ENCODE measurements at places on chromosomes 4 and X. TPM values are rescaled to one million over a fixed set of nuclear protein-coding genes. Genes with fewer than 3 reads are reported as not detected.

GRCh38 chr4:107647591-107647990 lies 72.4 kb downstream of the PAPSS1 start:
- H3K27ac ChIP-seq = no peak overlapping the region
- H3K36me3 ChIP-seq = no peaks in the 10 kb centered on the region
- DNase-seq = no peak
- no peaks in the 10 kb centered on the region for H3K4me1 ChIP-seq
- no peak overlapping the region for H3K4me3 ChIP-seq
- H3K27me3 ChIP-seq = no peaks in the 10 kb centered on the region

DNA sequence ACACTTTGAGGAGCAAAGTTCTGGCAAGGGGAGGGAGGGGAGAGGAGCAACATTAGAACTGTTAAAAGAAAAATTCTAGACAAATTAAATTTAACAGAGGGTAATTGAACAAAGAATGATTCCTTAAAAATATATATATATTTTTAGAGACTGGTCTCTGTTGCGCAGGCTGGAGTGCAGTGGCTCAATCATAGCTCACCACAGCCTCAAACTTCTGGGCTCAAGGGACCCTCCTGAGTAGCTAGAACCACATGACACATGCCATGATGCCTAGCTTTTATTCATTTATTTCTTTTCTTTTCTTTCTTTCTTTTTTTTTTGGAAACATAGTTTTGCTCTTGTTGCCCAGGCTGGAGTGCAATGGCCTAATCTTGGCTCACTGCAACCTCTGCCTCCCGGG lies 19.1 kb upstream of the SPINK2 start:
- H3K36me3 ChIP-seq = no peaks in the 10 kb centered on the region
- DNase-seq = no peak
- no peaks in the 10 kb centered on the region for H3K4me1 ChIP-seq
- H3K4me3 ChIP-seq = no peak overlapping the region
- H3K27ac ChIP-seq = no peak overlapping the region

- no peak for DNase-seq
- H3K36me3 ChIP-seq = no peaks in the 10 kb centered on the region
Measured at GRCh38 chr4:56745042-56745441, 63.9 kb upstream of the HOPX start.

DNA sequence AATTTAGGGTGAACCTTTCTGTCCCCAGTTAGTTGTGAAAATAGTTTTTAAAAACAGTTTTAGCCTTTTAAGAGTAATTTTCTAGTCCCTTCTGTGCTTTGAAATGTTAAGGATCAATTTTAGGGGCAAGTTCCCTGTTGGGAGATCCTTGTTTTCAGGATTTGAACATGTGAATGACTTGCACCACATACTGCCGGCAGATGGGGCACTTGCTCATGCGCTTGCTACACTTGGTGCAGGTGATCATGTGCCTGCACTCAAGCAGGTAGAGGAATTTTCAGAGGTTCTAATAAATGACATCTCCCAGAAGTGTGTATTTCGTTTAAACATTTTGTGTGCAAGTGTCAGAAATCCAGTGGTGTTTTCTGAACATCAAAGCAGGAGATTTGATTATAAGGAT lies 195.9 kb downstream of the CHM start:
- no peaks in the 10 kb centered on the region for H3K36me3 ChIP-seq
- H3K4me3 ChIP-seq = no peak overlapping the region
- DNase-seq = peak; percentile 8
- no peaks in the 10 kb centered on the region for H3K27me3 ChIP-seq

GRCh38 chr4:99013884-99014523 lies 18.5 kb downstream of the METAP1 start:
- H3K4me1 ChIP-seq = no peaks in the 10 kb centered on the region
- H3K36me3 ChIP-seq = no peaks in the 10 kb centered on the region
- H3K27me3 ChIP-seq = no peaks in the 10 kb centered on the region
- H3K4me3 ChIP-seq = no peak overlapping the region

DNA sequence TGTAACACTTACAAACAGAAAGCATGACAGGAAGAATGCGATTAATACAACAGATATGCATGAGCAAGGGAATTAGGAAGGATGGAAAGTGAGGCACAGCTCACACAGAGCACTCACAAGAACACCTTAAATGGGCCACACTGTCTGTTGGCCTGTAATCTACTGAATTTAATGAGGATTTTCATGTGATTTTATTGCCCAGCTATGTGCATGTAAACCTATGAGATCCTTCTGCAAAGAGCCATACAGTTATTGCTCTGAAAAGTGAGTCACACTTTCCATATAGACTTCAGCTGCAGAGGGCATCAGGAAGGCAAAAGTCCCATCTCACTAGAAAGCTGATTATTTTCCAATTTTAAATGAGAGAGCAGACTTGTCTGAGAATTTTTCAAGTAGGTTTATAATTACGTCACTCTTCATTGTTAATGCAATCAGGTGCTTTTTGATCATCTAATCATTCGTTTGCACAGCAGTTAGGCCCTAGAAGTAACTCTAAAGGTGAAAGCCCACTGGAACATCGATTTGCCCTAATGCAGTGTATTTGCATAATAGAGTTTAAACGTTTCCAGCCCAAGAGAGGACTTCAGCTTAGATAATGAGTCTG lies 832.7 kb upstream of the INTU start:
- no peak overlapping the region for H3K27ac ChIP-seq
- no peaks in the 10 kb centered on the region for H3K4me1 ChIP-seq
- no peak overlapping the region for H3K4me3 ChIP-seq
- no peaks in the 10 kb centered on the region for H3K27me3 ChIP-seq
- no peak for DNase-seq

DNA sequence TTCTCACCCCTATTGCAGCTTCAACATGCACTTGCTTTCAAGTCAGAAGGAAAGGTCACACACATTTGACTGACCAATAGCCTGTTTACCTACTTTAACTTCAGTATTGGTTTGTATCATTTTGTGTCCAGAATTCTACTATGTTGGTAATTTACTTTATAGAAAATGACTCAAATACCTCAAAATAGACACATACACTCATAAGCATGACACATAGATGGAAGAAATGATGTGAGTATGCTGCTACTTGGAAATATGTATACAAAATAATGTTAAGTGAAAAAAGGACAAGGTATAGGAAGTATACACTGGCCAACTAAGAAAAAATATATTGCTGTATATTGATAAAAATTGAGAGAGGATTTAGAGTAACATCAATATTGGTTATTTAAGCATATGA lies 98.8 kb upstream of the CASK start:
- no peak overlapping the region for H3K4me3 ChIP-seq
- no peaks in the 10 kb centered on the region for H3K27me3 ChIP-seq
- no peaks in the 10 kb centered on the region for H3K36me3 ChIP-seq
- DNase-seq = no peak
- no peaks in the 10 kb centered on the region for H3K4me1 ChIP-seq

DNA sequence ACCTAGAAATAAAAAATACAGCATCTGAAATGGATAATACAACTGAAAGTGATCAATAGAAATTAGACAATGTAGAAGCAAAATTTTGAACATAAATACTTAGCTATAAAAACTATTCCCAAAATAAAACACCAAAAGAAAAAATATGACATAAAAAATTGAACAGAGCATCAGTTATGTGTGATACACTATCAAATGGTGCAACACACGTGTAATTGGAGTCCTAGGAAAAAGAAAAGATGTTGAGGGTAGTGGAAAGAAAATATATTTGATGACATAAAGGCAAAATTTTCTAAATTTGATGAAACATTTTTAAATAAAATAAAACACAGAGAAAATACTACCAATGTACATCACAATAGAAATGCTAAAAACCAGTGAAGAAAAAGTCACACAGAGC lies 63.1 kb downstream of the NPY2R start:
- peak; percentile 18 for DNase-seq
- H3K4me1 ChIP-seq = no peaks in the 10 kb centered on the region
- no peaks in the 10 kb centered on the region for H3K36me3 ChIP-seq
- H3K27me3 ChIP-seq = no peaks in the 10 kb centered on the region
- H3K27ac ChIP-seq = no peak overlapping the region

GRCh38 chr4:15717086-15717485 lies 14.2 kb downstream of the BST1 start:
- no peaks in the 10 kb centered on the region for H3K27me3 ChIP-seq
- DNase-seq = no peak
- H3K27ac ChIP-seq = no peak overlapping the region
- H3K36me3 ChIP-seq = no peaks in the 10 kb centered on the region
- peaks cover 5% of the 10 kb centered on the region for H3K4me1 ChIP-seq

- DNase-seq = no peak
- no peak overlapping the region for H3K4me3 ChIP-seq
- H3K27ac ChIP-seq = no peak overlapping the region
Measured at GRCh38 chr4:124464836-124465235, 247.7 kb downstream of the ANKRD50 start.

TNMD gene
- total RNA-seq = not detected

EMCN gene
- total RNA-seq = not detected

HHIP gene
- not detected for total RNA-seq

DDX53 gene
- not detected for total RNA-seq

Measured in HCT116 (cell line).